ENCODE measurements at places on chromosomes 7 and 10. TPM values are rescaled to one million over a fixed set of nuclear protein-coding genes. Genes with fewer than 3 reads are reported as not detected.

Gene RADIL
- not detected for total RNA-seq

GRCh38 chr7:49635800-49636199, 137.6 kb upstream of the VWC2 start:
- no peaks in the 10 kb centered on the region for H3K4me1 ChIP-seq
- DNase-seq: no peak
- no peak overlapping the region for H3K4me3 ChIP-seq

- H3K36me3 ChIP-seq: no peaks in the 10 kb centered on the region
- DNase-seq: no peak
- H3K27ac ChIP-seq: no peak overlapping the region
- no peak overlapping the region for H3K4me3 ChIP-seq
- no peaks in the 10 kb centered on the region for H3K27me3 ChIP-seq
- H3K4me1 ChIP-seq: no peaks in the 10 kb centered on the region
These were observed 117.7 kb downstream of the PFKFB3 start for GRCh38 chr10:6320320-6321010.

Gene DNAH11
- 0.45 TPM for total RNA-seq

DNA sequence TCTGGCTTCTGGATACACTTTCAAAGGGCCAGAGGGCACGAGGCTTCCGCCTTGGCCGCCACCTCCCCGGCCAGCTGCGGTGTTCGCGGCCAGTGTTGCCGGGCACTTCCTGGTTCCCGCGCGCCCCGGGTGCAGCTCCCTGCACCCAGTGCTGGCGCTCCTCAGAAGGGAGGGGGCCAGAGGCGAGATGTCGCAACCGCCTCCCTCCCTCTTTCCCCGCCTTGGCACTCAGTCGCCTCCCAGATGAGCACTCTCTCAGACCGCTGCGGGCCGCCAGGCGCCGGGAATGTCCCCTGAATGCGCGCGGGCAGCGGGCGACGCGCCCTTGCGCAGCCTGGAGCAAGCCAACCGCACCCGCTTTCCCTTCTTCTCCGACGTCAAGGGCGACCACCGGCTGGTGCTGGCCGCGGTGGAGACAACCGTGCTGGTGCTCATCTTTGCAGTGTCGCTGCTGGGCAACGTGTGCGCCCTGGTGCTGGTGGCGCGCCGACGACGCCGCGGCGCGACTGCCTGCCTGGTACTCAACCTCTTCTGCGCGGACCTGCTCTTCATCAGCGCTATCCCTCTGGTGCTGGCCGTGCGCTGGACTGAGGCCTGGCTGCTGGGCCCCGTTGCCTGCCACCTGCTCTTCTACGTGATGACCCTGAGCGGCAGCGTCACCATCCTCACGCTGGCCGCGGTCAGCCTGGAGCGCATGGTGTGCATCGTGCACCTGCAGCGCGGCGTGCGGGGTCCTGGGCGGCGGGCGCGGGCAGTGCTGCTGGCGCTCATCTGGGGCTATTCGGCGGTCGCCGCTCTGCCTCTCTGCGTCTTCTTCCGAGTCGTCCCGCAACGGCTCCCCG, at the start of gene FFAR4:
TSS of gene FFAR4 (plus strand) at position 231 of the 842 bp plus-strand sequence. CDS start at position 287, 56 bp downstream.
- peak within 1 kb of the TSS; percentile 28 for H3K4me3 ChIP-seq
- peaks cover 18% of the 10 kb centered on the region for H3K4me1 ChIP-seq
- no peak within 1 kb of the TSS for H3K27ac ChIP-seq
- peaks cover 64% of the 10 kb centered on the region for H3K27me3 ChIP-seq
- DNase-seq: peak; percentile 56

- H3K36me3 ChIP-seq: no peaks in the 10 kb centered on the region
- DNase-seq: no peak
These were observed 26.8 kb downstream of the POLL start for GRCh38 chr10:101561068-101561915.

GRCh38 chr7:73839743-73840714, 2.3 kb downstream of the METTL27 start:
- DNase-seq: no peak
- H3K27ac ChIP-seq: no peak overlapping the region
- H3K4me3 ChIP-seq: no peak overlapping the region
- no peaks in the 10 kb centered on the region for H3K36me3 ChIP-seq
- peaks cover 7% of the 10 kb centered on the region for H3K4me1 ChIP-seq

GRCh38 chr10:132612571-132613504, 75.3 kb downstream of the INPP5A start:
- peak; percentile 77 for DNase-seq
- H3K4me1 ChIP-seq: peaks cover 44% of the 10 kb centered on the region
- H3K36me3 ChIP-seq: peaks cover 22% of the 10 kb centered on the region
- H3K27ac ChIP-seq: no peak overlapping the region

DNA sequence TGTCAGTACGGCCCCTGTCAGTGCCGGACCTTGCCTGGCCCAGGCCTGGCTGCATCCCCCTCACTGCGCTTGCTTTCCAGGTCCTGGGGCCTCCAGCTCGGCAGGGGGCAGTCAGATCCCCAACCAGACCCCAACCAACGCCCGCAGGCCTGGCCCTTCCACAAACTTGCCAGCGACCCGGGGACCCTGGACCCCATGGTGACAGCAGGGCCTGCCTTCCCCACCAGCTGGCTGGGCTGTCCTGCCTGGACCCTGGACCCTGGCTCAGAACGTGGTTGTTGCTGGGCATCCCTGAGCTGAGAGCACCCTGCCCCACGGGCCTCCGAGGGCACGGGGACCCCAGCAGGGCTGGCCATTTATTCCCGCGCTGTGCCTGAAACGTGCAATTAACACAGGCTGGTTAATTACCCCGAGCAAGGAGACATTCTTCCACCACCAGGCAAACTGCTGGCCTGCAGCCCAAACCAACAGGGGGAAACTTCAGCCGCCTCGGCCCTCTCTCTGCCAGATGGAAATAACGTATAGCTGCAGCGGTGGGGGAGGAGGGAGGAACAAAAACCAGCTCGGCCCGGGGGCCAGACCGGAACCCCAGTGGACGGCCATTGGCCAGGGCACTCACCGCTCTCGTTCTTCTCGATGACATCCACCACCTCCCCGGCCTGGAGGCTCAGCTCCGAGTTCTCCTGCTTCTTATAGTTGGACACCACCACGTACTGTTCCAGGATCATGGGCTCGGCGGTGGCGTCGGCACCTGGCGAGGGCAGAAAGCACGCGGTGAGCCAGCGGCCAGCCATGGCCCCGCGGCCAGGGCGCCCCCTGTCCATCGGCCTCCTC, 167.1 kb downstream of the NEURL1 start:
- no peaks in the 10 kb centered on the region for H3K36me3 ChIP-seq
- H3K27me3 ChIP-seq: no peaks in the 10 kb centered on the region
- DNase-seq: peak; percentile 74
- peak overlapping the region; percentile 72 for H3K4me3 ChIP-seq
- H3K4me1 ChIP-seq: peaks cover 52% of the 10 kb centered on the region
- peak overlapping the region; percentile 90 for H3K27ac ChIP-seq

- H3K4me3 ChIP-seq: no peak overlapping the region
- DNase-seq: no peak
- H3K36me3 ChIP-seq: peaks cover 97% of the 10 kb centered on the region
- no peaks in the 10 kb centered on the region for H3K27me3 ChIP-seq
These were observed 16.3 kb upstream of the ORAI2 start for GRCh38 chr7:102417105-102417504.

DNA sequence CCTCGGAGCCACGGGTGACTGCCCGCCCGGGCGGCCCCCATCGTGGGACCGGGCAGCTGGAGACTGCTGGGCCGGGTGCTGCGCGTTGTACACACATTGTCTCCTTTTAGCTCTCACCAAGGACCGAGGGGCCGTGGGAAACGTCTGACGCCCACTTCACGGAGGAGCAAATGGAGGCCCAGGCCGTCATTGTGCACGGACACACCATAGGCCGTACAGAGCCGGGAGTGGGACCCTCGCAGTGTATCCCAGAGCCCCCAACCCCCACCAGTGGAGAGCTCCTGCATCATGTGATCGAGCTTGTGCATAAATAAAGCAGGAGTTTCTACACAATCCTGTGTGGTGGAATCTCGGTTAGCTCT, 722 bp downstream of the DENND10 start:
- H3K27me3 ChIP-seq: no peaks in the 10 kb centered on the region
- peak overlapping the region; percentile 75 for H3K27ac ChIP-seq
- H3K36me3 ChIP-seq: peaks cover 21% of the 10 kb centered on the region
- DNase-seq: peak; percentile 62
- peaks cover 14% of the 10 kb centered on the region for H3K4me1 ChIP-seq
- peak overlapping the region; percentile 96 for H3K4me3 ChIP-seq

DNA sequence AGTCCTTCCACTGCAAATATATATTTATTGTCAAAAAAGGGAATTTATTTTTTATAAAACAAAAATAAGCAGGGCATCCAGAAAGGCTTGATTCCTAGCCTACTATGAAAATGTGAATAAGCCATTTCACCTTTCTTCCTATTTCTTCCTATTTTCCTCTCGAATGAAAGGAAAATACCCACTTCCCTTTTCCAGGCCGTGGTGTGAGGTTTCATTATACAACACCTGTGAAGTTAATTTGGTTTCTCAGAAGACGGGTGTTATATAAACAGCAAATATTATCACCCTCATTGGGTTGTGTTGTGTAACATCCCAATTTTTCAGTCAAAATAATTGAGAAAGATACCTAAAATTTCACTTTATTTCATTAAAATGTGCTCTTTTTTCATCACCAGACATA, 214.3 kb downstream of the DGKB start:
- H3K27me3 ChIP-seq: no peaks in the 10 kb centered on the region
- H3K36me3 ChIP-seq: no peaks in the 10 kb centered on the region
- H3K4me3 ChIP-seq: no peak overlapping the region

- DNase-seq: peak; percentile 93
- no peak overlapping the region for H3K27ac ChIP-seq
- peaks cover 7% of the 10 kb centered on the region for H3K4me1 ChIP-seq
- H3K36me3 ChIP-seq: no peaks in the 10 kb centered on the region
- no peaks in the 10 kb centered on the region for H3K27me3 ChIP-seq
These were observed 77.4 kb downstream of the PON1 start for GRCh38 chr7:95246831-95247370.

GRCh38 chr10:62632071-62632809, 172.3 kb upstream of the ADO start:
- no peak for DNase-seq
- no peaks in the 10 kb centered on the region for H3K27me3 ChIP-seq
- no peak overlapping the region for H3K27ac ChIP-seq
- H3K4me3 ChIP-seq: no peak overlapping the region

- no peak overlapping the region for H3K4me3 ChIP-seq
- no peak for DNase-seq
- H3K4me1 ChIP-seq: no peaks in the 10 kb centered on the region
- no peaks in the 10 kb centered on the region for H3K36me3 ChIP-seq
- H3K27ac ChIP-seq: no peak overlapping the region
These were observed 74.3 kb upstream of the CSTF2T start for GRCh38 chr10:51773681-51774080.

Gene CRYGN
- not detected for total RNA-seq

GRCh38 chr7:36951257-36951697, 227.0 kb upstream of the AOAH start:
- peaks cover 13% of the 10 kb centered on the region for H3K4me1 ChIP-seq
- DNase-seq: no peak
- H3K4me3 ChIP-seq: no peak overlapping the region
- no peak overlapping the region for H3K27ac ChIP-seq

DNA sequence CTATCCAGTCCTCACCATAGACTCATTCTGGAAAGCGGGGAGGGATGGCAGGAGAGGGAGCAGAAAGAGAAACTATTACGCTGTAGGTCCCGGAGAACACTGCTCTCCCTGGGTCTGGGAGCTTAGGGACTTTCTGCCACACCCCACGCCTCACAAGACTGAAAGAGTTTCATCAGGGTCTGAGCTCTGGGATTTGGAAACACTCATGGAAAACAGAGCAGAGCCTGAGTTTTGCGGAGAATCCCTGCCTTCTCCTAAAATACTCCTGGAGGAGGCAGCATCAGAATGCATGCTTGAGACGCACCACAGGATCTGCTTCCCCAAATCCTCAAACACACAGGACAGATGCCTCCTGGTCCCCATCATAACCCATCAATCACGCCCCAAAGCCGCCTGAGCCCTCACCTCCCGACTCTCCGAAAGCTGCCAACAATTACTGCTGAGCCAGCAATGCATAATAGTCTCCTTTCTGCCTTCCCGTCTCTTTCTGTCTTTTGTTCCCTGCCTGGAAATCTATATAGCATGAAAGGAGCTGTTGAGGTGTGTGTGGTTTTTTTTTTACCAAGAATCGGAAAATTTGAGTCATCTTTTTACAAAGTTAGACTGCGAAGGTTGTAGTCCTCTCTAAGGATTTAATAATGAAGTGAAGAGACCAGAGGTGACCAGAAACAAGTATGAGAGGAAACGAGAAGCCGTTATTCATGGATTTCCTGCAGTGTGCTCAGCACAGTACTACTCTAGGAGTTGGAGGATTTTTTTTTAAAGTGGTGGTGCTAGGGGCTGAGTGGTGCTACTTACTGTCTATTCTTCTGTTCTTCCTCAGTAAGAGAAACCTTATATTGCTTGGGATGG, 37.7 kb downstream of the ASB13 start:
- peak; percentile 46 for DNase-seq
- no peaks in the 10 kb centered on the region for H3K36me3 ChIP-seq
- H3K27ac ChIP-seq: peak overlapping the region; percentile 62
- peaks cover 62% of the 10 kb centered on the region for H3K4me1 ChIP-seq
- H3K4me3 ChIP-seq: peak overlapping the region; percentile 4

DNA sequence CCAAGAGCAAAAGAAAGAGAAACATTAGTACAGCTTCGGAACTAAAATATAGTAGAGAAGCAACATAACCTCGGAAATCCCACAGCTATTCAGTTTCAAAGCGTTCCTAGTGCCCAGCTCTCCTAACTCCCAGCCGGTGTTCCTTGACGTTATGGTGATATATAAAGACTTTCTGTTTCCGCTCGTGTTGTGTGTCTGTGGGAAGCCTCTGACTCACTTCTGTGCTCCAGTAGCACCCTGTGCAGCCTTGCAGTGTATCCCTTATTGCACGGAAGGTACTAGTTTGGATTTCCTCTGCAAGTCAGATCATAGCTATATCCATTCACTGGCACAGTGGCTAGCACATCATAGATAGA, 535 bp downstream of the ASAH2B start:
- DNase-seq: peak; percentile 54
- peak overlapping the region; percentile 60 for H3K4me3 ChIP-seq
- no peaks in the 10 kb centered on the region for H3K36me3 ChIP-seq
- peak overlapping the region; percentile 76 for H3K27ac ChIP-seq

GRCh38 chr7:135342887-135343286, 109.2 kb downstream of the STRA8 start:
- no peaks in the 10 kb centered on the region for H3K27me3 ChIP-seq
- DNase-seq: peak; percentile 41
- H3K4me3 ChIP-seq: no peak overlapping the region

Gene MYOF
- 42.4 TPM for total RNA-seq

- H3K36me3 ChIP-seq: no peaks in the 10 kb centered on the region
- DNase-seq: no peak
- no peaks in the 10 kb centered on the region for H3K4me1 ChIP-seq
- H3K27me3 ChIP-seq: no peaks in the 10 kb centered on the region
- H3K27ac ChIP-seq: no peak overlapping the region
- H3K4me3 ChIP-seq: no peak overlapping the region
These were observed 213.9 kb downstream of the NSUN6 start for GRCh38 chr10:18437486-18437885.

Gene NOM1
- 36.7 TPM for total RNA-seq

DNA sequence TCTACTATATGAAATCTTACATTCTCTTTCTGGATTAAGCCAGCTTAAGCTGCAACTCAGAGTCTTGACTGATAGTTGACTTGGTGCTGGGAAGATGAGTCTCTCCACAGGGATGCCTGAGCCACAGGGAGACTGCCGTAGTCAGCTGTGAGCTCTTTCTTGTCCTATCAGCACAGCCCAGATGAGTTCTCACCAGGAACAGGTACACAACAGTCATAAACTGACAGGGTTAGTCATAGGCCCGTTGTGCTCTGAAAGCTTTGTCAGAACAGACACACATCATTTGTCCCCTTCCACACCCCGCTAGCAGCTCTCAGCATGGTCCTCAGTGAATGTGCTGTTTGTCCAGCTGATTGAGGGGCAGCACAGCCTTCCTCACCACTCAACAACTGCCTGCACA, 221.6 kb downstream of the RPS24 start:
- H3K4me3 ChIP-seq: no peak overlapping the region
- H3K27ac ChIP-seq: peak overlapping the region; percentile 38
- no peaks in the 10 kb centered on the region for H3K36me3 ChIP-seq
- H3K4me1 ChIP-seq: peaks cover 6% of the 10 kb centered on the region

Gene DUSP5
- total RNA-seq: 10.7 TPM

Gene COL17A1
- total RNA-seq: 5.7 TPM
